NCI-H1105 (cell line): ENCODE measurements at places on chromosomes 1 and 21.

- no peak for DNase-seq
Observed at GRCh38 chr21:44420416-44421205, 34.7 kb upstream of the LRRC3 start.

DNA sequence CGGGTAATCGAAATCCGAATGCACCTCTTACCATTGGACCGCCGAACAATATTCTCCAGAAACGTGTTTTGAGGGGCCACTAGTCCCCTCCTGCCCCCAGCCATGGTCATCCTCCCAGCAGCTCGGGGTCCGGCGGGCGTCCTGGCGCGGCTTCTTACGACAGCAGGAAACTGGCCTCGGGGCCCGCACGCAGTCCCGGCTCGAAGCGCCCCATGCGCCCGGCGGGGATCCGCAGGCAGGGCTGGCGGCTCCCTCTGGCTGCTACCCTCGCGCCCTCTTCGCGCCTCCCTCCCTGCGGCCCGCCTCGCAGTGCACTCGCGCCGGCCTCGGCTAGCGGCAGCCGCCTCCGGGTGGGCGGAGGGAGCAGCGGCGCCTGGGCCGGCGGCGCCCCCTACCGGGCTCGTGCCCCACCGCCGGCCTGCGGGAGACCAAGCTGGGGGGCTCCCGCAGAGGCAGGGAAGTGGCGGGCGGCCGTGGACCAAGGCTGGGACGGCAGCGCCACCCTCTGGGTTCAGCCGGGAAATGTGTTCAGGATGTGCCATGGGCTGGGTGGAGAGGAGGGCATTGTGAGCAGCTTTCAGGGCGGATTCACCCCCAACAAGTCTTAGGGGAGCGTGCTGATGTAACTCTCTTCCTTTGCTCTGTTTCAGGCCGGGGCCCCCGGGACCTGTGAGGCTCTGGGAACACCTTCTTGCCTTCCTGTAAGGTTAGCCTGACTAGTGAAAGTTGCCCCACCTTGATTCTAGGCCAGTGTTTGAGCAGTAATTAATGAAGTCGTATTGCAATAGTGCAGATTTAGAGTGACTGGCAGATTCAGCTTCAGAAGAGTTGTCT, at the start of gene KCNH1:
Gene KCNH1, minus strand, starts transcription at position 313 of the 834 bp plus-strand sequence. Its CDS starts 203 bp downstream, at position 110.
- DNase-seq, result peak; percentile 91

GRCh38 chr1:224380003-224380402, 23.3 kb downstream of the CNIH4 start:
- no peak for DNase-seq

DNA sequence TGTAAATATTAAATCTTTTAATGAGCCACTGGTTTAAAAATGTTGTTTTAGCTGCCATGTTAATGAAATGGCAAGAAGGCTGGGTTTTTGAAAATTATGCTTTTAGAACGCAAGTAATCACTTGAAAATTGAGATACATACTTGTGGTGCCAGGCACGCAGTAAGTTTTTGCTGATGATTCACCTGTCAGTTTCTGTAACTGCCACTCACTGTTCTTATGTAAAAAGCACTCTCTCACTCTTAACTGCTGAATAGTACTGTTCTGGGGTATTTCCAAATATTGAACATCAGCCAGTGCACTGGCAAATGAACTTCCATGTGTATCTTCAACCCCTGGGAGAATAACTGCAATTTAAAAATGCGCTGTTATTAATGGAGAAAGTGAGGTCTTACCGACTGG, 17.9 kb downstream of the LGALS8 start:
- DNase-seq, result no peak

- DNase-seq, result no peak
Observed at GRCh38 chr1:151653397-151653796, 41.5 kb downstream of the SNX27 start.

GRCh38 chr1:14215151-14215550, 383.3 kb upstream of the KAZN start:
- no peak for DNase-seq

GRCh38 chr1:102098536-102098935, 101.8 kb upstream of the OLFM3 start:
- no peak for DNase-seq
